ENCODE measurements at places on chromosomes 12 and 14.

DNA sequence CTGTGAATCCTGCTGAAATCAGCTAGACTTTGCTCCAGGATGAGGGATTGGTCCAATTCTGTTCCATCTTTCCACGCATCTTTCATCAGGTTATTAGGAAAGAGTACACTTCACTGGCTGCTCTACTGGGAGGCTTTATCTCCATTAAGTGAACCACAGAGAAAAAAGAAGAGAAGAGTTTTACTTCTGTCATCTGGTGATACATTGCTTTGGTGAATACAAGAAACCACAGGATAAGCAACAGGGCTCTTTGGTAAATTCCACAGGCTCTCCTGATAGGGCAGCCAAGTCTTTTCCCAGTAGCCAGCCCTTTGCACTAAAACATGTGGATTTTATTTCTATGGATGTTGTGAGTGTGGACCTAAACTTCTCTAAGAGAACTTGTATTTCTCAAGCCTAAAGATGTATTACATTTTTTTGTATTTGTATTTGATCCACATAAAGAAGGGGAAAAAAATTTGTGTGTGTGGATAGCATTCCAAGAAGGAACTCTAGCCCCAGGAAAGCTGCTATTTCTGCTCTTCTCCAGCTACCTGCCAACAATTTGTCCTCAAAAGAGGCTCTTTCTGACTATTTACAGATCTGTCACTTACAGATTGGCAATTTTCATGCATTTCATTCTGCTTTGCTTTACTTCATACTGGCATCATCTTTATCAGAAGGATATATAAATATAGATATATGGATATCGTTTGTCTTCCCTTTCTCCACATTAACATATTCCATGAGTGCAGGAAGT is 1117.6 kb upstream of the TMEM132C start:
- no peak for DNase-seq

- DNase-seq = no peak
Measured at GRCh38 chr14:24784981-24785380, 151.0 kb upstream of the GZMB start.

DNA sequence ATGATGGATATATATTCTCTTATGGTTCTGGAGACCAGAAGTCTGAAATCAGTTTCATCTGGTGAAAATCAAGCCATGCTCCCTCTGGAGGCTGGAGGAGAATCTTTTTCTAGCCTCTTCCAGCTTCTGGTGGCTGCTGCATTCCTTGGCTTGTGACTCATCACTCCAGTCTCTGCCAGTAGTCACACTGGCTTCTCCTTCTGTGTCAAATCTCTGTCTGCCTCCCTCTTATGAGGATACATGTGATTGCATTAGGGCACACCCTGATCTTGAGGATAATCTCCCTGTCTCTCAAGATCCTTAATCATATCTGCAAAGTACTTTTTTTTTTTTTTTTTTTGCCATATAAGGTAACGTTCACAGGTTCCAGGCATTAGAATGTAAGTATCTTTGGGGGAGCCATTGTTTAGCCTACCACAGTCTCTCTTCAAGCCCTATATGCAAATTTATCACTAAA is 17.7 kb downstream of the DNAL1 start:
- no peak for DNase-seq

- DNase-seq = no peak
Measured at GRCh38 chr14:68471029-68471963, 321.6 kb downstream of the ZFP36L1 start.

DNA sequence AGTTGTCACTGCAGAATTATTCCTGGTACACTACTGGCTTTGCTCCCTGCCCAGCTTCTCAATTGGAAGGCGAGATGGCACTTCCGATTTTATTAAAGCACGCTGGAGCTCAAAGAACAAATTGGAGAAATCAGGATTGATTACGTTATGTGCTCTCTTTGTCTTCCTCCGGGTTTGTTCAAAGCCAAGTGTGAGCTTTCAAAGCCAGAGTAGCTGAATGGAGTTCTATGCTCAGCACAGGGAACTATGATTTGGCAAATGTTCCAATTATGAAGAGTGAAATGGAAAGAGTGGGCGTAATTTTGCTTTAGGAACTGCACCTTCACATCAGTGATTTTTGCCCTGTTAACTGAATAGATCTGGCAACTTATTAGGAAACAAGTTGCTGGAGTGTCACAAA is 72.4 kb downstream of the FLRT2 start:
- no peak for DNase-seq

GRCh38 chr14:90562652-90563051 is 165.8 kb downstream of the CALM1 start:
- no peak for DNase-seq
